SJSA1 (cell line): ENCODE measurements at places on chromosomes 7 and 10. TPM values are rescaled to one million over a fixed set of nuclear protein-coding genes. Genes with fewer than 3 reads are reported as not detected.

The SEC23IP gene
- 20.1 and 30.3 TPM in 2 replicates for total RNA-seq

- no peak for DNase-seq
- H3K36me3 ChIP-seq, result no peaks in the 10 kb centered on the region
- peaks cover 8% of the 10 kb centered on the region; the same call in 1 of the 2 replicates for H3K4me1 ChIP-seq
- H3K4me3 ChIP-seq, result no peak overlapping the region
- no peak overlapping the region for H3K27ac ChIP-seq
Observed at GRCh38 chr10:28125701-28126100, 126.8 kb upstream of the ODAD2 start.

DNA sequence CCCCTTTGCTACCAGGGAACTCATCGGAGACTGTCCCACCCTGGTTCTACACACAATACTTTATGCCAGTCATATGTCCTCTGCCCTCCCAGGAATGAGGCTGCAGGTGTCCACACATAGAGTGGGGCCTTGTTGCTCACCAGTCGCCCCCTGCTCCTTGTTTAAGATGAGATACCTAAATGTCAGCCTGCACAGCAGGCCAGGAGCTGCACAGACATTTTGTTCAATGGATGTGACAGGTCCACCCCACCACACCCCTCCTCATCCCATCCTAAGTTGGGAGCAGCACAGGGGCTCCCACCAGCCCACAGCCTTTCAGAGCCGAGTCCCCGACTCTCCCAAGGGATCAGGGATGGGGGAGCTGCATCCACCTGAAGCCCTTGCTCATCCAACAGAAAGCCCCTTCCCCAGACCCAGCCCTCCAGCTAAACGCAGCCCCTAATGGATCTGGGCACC, 6.2 kb upstream of the GRID1 start:
- H3K27ac ChIP-seq, result no peak overlapping the region
- peaks cover 26% of the 10 kb centered on the region for H3K27me3 ChIP-seq
- no peak overlapping the region for H3K4me3 ChIP-seq
- peaks cover 6% of the 10 kb centered on the region for H3K4me1 ChIP-seq
- H3K36me3 ChIP-seq, result no peaks in the 10 kb centered on the region
- no peak for DNase-seq

DNA sequence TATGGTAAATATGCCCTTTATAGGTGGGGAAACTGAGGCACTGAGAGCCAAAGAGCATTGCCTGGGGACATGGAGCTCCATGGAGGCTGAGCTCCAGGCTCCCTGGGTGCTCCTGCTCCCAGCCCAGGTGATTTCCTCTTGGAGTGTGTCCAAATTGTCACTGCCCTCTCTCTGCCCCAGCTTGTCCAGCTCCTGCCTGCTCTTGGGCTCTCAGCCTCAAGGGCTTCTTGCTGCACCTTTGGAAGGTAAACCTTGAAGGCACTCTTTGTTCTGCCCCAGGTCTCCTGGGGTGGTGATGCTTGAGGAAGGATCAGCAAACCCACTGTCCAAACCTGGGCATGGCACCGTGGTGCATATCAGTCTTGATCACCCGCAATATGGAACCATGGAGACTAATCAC, 166.1 kb downstream of the RPS24 start:
- H3K4me3 ChIP-seq, result no peak overlapping the region
- no peaks in the 10 kb centered on the region for H3K36me3 ChIP-seq
- DNase-seq, result no peak
- H3K4me1 ChIP-seq, result peaks cover 36% of the 10 kb centered on the region

DNA sequence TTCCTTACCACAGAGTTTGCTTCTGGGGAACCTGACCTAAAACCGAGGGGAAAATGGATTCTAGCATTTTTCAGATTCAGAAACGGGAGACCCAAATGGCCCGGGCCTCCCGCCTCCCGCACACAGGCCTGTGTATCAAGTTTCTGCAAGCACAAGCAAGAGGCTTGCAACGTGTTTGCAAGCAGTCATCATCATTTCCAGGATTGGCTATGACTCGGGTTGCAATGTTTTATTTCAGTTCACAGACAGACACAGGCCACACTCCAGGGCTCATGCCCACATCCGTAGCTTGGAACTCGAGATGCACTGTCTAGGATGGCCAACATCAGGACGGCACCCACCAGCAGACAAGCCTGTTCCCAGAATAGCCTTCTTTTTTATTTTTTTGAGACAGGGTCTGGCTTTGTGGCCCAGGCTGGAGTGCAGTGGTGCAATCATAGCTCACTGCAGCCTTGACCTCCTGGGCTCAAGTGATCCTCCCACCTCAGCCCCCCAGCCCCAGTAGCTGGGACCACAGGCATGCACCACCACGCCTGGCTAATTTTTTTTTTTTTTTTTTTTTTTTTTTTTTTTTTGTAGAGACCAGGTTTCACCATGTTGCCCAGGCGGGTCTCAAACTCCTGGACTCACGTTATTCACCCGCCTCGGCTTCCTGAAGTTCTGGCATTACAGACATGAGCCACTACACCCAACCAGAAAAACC, 68.1 kb upstream of the FOXK1 start:
- no peaks in the 10 kb centered on the region for H3K36me3 ChIP-seq
- no peak for DNase-seq
- H3K4me3 ChIP-seq, result peak overlapping the region; percentile 15; the same call in 1 of the 2 replicates
- H3K27ac ChIP-seq, result peak overlapping the region; percentile 25; the same call in 1 of the 2 replicates

GRCh38 chr7:43533801-43534479, 49.0 kb upstream of the STK17A start:
- no peak overlapping the region for H3K4me3 ChIP-seq
- peaks cover 47% of the 10 kb centered on the region for H3K4me1 ChIP-seq
- no peak for DNase-seq
- H3K27me3 ChIP-seq, result no peaks in the 10 kb centered on the region
- H3K27ac ChIP-seq, result no peak overlapping the region

- H3K27ac ChIP-seq, result peak overlapping the region; percentile 46
- peaks cover 24% of the 10 kb centered on the region for H3K4me1 ChIP-seq
- H3K27me3 ChIP-seq, result no peaks in the 10 kb centered on the region
- no peak overlapping the region for H3K4me3 ChIP-seq
- H3K36me3 ChIP-seq, result no peaks in the 10 kb centered on the region
- no peak for DNase-seq
Observed at GRCh38 chr7:19060761-19061259, 56.6 kb downstream of the TWIST1 start.

- no peak for DNase-seq
- peak overlapping the region; percentile 23 for H3K4me3 ChIP-seq
- H3K36me3 ChIP-seq, result no peaks in the 10 kb centered on the region
- H3K4me1 ChIP-seq, result peaks cover 14% of the 10 kb centered on the region
- H3K27ac ChIP-seq, result peak overlapping the region; percentile 29; the same call in 1 of the 2 replicates
- H3K27me3 ChIP-seq, result no peaks in the 10 kb centered on the region
Observed at GRCh38 chr10:112376396-112376790, 2.5 kb downstream of the ACSL5 start.

- peaks cover 6% of the 10 kb centered on the region; the same call in 1 of the 2 replicates for H3K4me1 ChIP-seq
- H3K27me3 ChIP-seq, result no peaks in the 10 kb centered on the region
- H3K4me3 ChIP-seq, result no peak overlapping the region
- no peak for DNase-seq
- no peak overlapping the region for H3K27ac ChIP-seq
- peaks cover 21% of the 10 kb centered on the region for H3K36me3 ChIP-seq
Observed at GRCh38 chr7:106243893-106244292, 40.9 kb downstream of the NAMPT start.
